MCF 10A (cell line): ENCODE measurements at places on chromosomes 3 and 15.

GRCh38 chr3:12612514-12613226, 51.2 kb downstream of the RAF1 start:
- no peak overlapping the region for H3K4me3 ChIP-seq
- H3K27ac ChIP-seq = no peak overlapping the region
- no peaks in the 10 kb centered on the region for H3K27me3 ChIP-seq
- peaks cover 5% of the 10 kb centered on the region for H3K4me1 ChIP-seq
- DNase-seq = no peak

- peak overlapping the region; percentile 22 for H3K4me3 ChIP-seq
- peaks cover 53% of the 10 kb centered on the region for H3K36me3 ChIP-seq
- no peak for DNase-seq
Observed at GRCh38 chr15:78878356-78878755, 5.7 kb downstream of the MORF4L1 start.

- no peaks in the 10 kb centered on the region for H3K27me3 ChIP-seq
- peaks cover 15% of the 10 kb centered on the region for H3K4me1 ChIP-seq
- no peak overlapping the region for H3K4me3 ChIP-seq
- no peaks in the 10 kb centered on the region for H3K36me3 ChIP-seq
- H3K27ac ChIP-seq = peak overlapping the region; percentile 17
Observed at GRCh38 chr3:114608293-114608692, 314.5 kb downstream of the TIGIT start.

- DNase-seq = peak; percentile 59
- peaks cover 16% of the 10 kb centered on the region for H3K4me1 ChIP-seq
- no peaks in the 10 kb centered on the region for H3K36me3 ChIP-seq
- no peak overlapping the region for H3K27ac ChIP-seq
- no peaks in the 10 kb centered on the region for H3K27me3 ChIP-seq
Observed at GRCh38 chr3:188507244-188507720, 353.3 kb downstream of the LPP start.

DNA sequence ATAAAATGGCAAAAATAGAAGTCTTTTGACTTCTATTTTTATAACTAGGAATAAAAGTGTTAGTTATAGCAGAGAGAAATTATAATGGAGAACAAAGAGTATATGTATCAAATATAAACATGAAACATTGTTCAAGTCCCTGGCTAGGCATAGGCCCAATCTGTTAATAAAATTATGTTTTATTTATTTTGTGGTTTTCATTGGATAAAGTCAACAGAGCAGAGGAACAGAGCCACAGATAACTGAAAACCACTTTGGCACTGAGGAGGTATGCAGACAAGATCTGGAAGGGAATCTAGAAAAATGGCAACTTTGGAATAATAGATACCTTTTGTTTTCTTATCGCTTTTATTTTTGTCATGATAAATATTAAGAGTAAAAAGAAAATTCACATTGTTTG, 50.4 kb upstream of the ICE2 start:
- H3K4me3 ChIP-seq = no peak overlapping the region
- H3K27me3 ChIP-seq = no peaks in the 10 kb centered on the region
- DNase-seq = no peak
- no peaks in the 10 kb centered on the region for H3K36me3 ChIP-seq
- H3K27ac ChIP-seq = no peak overlapping the region
- H3K4me1 ChIP-seq = peaks cover 13% of the 10 kb centered on the region

GRCh38 chr15:68818066-68818768, 2.5 kb downstream of the ANP32A start:
- H3K4me3 ChIP-seq = peak overlapping the region; percentile 96
- peaks cover 40% of the 10 kb centered on the region for H3K4me1 ChIP-seq
- peaks cover 7% of the 10 kb centered on the region for H3K36me3 ChIP-seq
- H3K27me3 ChIP-seq = no peaks in the 10 kb centered on the region
- peak overlapping the region; percentile 96 for H3K27ac ChIP-seq

DNA sequence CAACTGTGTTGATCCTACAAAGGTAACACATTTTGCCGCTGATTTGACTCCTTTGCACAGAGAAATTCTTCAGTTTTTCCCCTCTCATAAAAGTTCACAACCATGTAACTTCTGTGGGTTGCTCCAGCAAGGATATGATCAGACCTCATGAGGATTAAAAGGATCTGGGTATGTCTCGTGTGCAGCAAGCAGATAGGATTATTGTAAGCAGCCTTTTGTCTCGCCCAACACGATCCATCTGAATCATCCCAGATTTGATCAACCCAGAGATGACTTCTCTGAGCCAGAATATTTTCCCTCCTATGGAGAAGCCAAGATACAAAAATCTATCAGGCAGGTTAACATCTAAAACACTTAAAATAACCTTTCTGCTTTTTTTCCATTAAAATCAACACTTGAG, 12.8 kb upstream of the BNIP2 start:
- no peak overlapping the region for H3K4me3 ChIP-seq
- H3K27ac ChIP-seq = no peak overlapping the region
- peaks cover 12% of the 10 kb centered on the region for H3K4me1 ChIP-seq
- no peaks in the 10 kb centered on the region for H3K36me3 ChIP-seq

DNA sequence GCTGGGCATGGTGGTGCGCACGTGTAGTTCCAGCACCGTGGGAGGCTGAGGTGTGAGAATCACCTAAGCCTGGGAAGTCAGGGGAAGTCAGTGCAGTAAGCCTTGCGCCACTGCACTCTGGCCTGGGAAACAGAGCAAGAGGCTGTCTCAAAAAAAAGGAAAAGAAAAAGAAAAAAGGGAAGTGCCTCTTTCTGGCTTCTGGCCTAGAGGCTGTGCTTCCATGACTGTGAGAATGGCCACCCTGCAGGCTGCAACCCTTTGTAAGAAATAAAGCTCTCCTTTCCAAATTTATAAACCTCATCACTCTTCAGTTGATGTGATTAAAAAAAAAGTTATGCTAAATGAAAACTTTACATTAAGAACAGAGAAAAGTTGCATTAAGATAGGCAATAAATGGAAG, 774.3 kb downstream of the TUSC7 start:
- no peak overlapping the region for H3K4me3 ChIP-seq
- peaks cover 14% of the 10 kb centered on the region for H3K27me3 ChIP-seq
- H3K27ac ChIP-seq = no peak overlapping the region
- H3K36me3 ChIP-seq = peaks cover 6% of the 10 kb centered on the region

DNA sequence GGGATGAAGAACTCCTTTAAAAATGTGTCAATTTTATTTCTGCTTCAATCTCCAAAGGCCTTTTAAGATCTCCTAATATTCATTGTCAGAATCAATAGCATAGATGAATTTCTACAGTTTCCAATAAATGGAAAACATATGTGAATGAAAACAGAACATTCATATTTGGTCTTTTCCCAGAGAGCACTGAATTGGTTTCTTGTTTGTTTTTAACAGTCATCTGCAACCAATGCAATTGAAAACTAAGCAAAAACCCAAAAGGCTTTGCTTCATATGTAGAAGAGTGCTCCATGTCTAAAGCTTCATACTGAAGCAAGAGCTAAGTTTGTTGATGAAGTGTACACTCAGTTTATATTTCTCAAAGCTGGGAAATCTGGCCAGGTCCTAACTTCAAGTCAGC, 426.5 kb upstream of the CDIN1 start:
- DNase-seq = no peak
- no peaks in the 10 kb centered on the region for H3K36me3 ChIP-seq
- H3K4me1 ChIP-seq = no peaks in the 10 kb centered on the region
- H3K4me3 ChIP-seq = no peak overlapping the region
- H3K27me3 ChIP-seq = no peaks in the 10 kb centered on the region

- H3K36me3 ChIP-seq = no peaks in the 10 kb centered on the region
- H3K4me3 ChIP-seq = no peak overlapping the region
- H3K4me1 ChIP-seq = no peaks in the 10 kb centered on the region
- H3K27me3 ChIP-seq = no peaks in the 10 kb centered on the region
Observed at GRCh38 chr3:31522152-31522551, 10.6 kb upstream of the STT3B start.

- no peak overlapping the region for H3K4me3 ChIP-seq
- DNase-seq = no peak
- no peak overlapping the region for H3K27ac ChIP-seq
- no peaks in the 10 kb centered on the region for H3K27me3 ChIP-seq
- H3K4me1 ChIP-seq = no peaks in the 10 kb centered on the region
Observed at GRCh38 chr3:169199283-169199682, 464.2 kb downstream of the MECOM start.

DNA sequence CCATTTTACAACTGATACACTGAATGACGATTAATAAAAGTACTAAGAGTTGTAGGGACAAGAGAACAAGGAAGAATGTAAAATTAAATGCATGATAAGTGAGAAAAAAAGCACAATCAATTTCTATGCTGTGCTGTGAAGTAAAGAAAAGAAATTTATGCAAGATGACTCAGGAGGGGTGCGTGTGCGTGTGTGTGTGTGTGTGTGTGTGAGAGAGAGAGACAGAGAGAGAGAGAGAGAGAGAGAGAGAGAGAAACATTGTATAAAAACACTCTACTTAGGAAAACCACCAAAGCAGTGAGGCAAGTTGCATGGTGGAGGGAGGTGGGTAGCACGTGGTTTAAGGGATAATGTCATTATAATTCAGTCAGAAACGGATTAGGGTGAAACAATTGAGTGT, 580.8 kb upstream of the ALCAM start:
- H3K4me1 ChIP-seq = peaks cover 6% of the 10 kb centered on the region
- H3K4me3 ChIP-seq = no peak overlapping the region
- no peaks in the 10 kb centered on the region for H3K27me3 ChIP-seq
- no peak overlapping the region for H3K27ac ChIP-seq
- no peak for DNase-seq

- no peak overlapping the region for H3K4me3 ChIP-seq
- H3K27me3 ChIP-seq = no peaks in the 10 kb centered on the region
- no peaks in the 10 kb centered on the region for H3K4me1 ChIP-seq
- no peaks in the 10 kb centered on the region for H3K36me3 ChIP-seq
- no peak overlapping the region for H3K27ac ChIP-seq
Observed at GRCh38 chr3:128348805-128349531, 117.7 kb downstream of the DNAJB8 start.

DNA sequence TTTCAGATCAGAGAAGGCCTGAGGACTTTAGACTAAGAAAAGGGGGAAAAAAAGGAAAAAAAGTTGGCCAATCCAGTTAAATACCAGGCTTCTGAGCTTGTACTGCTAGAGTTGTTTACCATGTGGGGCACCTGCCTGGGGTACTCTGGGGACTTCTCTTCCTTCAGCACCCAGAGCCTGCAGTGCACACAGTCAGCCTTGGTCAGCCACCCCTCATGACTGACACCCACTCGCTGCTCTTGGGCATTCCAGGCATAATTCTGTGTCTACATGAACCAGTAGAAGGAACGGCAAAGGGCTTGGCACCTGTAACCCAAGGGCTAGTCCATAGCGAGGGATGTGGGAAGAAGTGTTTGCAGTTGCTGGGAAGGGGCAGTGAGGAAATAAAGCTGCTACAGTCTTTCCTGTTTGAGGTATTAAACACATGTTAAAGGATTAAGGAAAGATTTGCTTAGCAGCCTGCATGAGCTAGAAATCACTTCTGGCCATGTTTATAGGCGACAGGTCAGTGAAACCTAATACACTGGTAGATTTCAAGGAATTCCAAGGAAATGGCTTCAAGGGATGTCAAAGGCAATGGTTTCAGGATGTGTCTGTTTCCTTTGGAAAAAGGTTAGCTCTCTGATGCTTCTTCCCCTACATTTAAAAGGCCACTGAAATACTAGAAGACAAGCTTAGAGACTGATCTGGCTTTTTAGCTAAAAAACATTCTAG, 232.5 kb downstream of the CHST2 start:
- no peaks in the 10 kb centered on the region for H3K36me3 ChIP-seq
- no peak for DNase-seq
- no peak overlapping the region for H3K4me3 ChIP-seq
- H3K27me3 ChIP-seq = no peaks in the 10 kb centered on the region

- H3K36me3 ChIP-seq = no peaks in the 10 kb centered on the region
- no peaks in the 10 kb centered on the region for H3K27me3 ChIP-seq
- H3K27ac ChIP-seq = peak overlapping the region; percentile 20
- H3K4me3 ChIP-seq = peak overlapping the region; percentile 80
Observed at GRCh38 chr3:32392536-32393302, 1.1 kb downstream of the CMTM7 start.

DNA sequence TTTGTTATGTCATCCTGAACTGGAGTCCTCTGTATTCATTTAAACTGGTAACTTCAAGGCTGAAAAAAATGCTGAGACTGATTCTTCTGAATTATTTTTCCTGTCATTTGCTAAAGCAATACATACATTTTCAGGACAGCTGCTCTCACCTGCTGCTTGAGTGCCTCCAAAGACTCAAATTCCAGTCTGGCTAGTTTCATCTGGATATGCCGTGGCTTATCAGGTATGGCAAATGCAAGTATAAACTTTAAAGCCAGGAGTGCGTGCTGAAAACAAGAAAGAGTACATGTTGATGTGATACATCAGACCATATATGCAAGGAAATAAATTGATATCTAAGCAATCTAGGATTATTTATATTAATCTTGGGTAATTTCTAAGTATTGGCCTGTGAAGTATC, 146.1 kb downstream of the SNRK start:
- no peak for DNase-seq
- no peak overlapping the region for H3K27ac ChIP-seq
- H3K4me1 ChIP-seq = no peaks in the 10 kb centered on the region

DNA sequence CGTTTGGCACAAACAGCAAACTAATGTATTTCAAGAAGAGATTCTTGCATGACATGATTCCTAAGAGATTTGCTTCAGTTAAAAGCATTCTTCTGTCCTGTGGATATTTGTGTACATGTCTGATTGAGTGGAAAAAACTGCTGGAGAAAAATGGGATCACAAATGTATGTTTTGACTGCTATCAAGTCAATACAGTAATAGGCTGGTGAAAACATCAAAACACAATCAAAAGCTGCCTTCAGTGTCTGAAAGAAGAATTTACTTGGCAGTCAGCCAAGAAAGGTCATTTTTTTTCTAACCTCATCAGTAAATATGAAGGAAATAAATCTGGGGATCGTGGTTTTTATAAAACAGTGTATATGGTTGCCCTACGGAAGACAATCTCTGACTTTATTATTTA, 1214.8 kb downstream of the NSUN3 start:
- H3K36me3 ChIP-seq = no peaks in the 10 kb centered on the region
- H3K4me3 ChIP-seq = no peak overlapping the region
- H3K4me1 ChIP-seq = no peaks in the 10 kb centered on the region

GRCh38 chr3:143567823-143568222, 280.4 kb downstream of the SLC9A9 start:
- H3K4me1 ChIP-seq = peaks cover 9% of the 10 kb centered on the region
- H3K36me3 ChIP-seq = no peaks in the 10 kb centered on the region
- no peak overlapping the region for H3K4me3 ChIP-seq
- DNase-seq = no peak

DNA sequence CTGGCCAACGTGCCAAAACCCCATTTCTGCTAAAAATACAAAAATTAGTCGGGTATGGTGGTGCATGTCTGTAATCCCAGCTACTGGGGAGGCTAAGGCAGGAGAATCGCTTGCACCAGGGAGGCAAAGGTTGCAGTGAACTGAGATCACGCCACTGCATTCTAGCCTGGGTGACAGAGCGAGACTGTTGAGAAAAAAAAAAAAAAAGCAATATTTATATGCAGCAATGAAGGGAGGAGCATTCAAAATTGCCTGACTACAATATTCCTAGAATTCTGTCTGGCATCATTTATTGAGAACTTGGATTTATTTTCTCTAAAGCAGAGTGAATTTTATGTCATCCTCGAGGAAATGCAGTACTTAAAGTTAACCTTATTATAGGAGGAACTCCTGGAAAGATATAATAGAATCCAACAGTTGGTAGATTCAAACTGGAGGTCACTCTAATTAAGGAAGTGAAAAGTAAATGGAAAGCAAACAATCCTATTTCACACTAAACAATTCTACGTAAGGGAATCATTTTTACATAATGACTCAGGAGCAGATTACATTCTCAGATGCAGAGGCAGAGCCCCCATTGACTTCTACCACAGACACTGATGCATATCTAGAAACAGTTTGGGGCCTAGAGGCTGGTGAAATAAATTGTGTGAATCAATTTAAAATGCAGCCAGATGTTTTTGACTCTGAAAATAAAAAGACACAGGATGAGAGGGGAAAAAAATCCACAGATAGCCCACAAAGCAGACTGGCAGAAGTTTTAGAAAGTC, 82.1 kb upstream of the FHIT start:
- no peak overlapping the region for H3K27ac ChIP-seq
- H3K4me3 ChIP-seq = no peak overlapping the region
- peaks cover 61% of the 10 kb centered on the region for H3K27me3 ChIP-seq
- no peaks in the 10 kb centered on the region for H3K36me3 ChIP-seq
